Activated T-cell treated with anti-CD3 and anti-CD28 coated beads for 1 hour (primary cell): ENCODE measurements at places on chromosomes 3 and 15.

- DNase-seq = no peak
These were observed 722.6 kb downstream of the FHIT start for GRCh38 chr3:60528651-60529050.

GRCh38 chr3:109161487-109162123 is 25.1 kb downstream of the C3orf85 start:
- no peak for DNase-seq

DNA sequence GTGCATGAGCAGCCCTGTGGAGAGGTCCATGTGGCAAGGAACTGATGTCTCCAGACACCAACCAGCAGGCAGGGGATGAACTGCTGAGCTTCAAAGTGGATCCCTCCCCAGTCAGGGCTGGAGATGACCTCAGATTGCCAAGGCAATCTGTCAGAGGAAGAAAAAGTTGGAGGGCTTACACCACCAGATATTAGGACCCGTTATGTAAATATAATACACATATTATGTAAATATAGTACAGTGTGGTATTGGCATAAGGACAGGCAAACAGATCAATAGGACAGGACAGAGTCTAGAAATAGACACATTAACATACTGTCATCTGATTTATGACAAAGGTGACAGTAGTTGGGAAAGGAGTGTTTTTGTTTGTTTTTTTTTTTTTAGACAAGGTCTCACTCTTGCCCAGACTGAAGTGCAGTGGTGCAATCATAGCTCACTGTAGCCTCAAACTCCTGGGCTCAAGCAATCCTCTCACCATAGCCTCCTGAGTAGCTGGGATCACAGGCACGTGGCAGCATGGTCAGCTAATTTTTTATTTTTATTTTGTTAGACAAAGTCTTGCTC is 18.0 kb upstream of the RAB7A start:
- no peak for DNase-seq

- no peak for DNase-seq
These were observed 80.7 kb upstream of the PCSK6 start for GRCh38 chr15:101570241-101570640.

DNA sequence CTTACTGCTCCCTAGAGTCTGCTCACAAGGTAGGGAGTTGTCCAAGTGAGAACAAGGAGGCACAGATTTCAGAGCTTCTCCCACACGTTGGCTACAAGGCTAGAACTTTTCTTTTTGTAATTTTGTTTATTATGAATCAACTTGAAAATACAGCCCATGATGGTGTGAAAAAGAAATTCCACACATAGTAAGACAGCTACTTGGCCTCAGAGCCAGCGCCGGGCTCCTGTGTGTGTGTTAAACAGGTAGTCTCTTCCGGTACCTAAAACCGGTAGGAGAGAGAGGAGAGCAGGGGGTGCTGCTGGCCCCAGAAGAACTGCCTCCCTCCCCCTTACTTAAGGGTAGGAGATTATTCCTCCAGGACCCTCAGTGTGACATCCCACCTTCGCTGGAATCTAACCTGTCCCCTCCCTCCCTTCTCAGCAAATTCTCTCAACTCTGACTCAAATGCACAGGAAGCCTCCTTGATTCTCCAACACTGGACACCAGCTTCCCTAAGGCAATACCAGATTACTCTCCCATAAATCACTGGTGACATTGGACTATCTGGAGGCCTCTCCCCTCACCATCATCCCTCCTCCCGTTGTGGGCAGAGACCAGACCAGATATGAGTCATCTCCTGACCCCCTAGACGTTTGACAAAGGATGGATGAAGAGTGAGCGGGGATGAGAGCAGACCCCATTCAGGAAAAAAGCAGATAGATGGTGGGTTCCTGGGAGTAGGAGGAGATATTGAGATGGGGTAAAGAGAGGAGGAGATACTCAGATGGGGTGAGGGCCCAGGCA is 4.5 kb upstream of the IP6K1 start:
- DNase-seq = no peak
